CD8-positive, alpha-beta T cell (primary cell): ENCODE measurements at places on chromosomes 13 and 19.
A peak's percentile ranks its signal among the peaks of the same experiment; 100 is the strongest.

- no peak for DNase-seq
Measured at GRCh38 chr13:66853564-66853963, 376.6 kb downstream of the PCDH9 start.

GRCh38 chr13:30457306-30457891 is 8.3 kb downstream of the HMGB1 start:
- no peak for DNase-seq

- peak; percentile 64 for DNase-seq
Measured at GRCh38 chr19:4057931-4058692, 8.6 kb downstream of the ZBTB7A start.

DNA sequence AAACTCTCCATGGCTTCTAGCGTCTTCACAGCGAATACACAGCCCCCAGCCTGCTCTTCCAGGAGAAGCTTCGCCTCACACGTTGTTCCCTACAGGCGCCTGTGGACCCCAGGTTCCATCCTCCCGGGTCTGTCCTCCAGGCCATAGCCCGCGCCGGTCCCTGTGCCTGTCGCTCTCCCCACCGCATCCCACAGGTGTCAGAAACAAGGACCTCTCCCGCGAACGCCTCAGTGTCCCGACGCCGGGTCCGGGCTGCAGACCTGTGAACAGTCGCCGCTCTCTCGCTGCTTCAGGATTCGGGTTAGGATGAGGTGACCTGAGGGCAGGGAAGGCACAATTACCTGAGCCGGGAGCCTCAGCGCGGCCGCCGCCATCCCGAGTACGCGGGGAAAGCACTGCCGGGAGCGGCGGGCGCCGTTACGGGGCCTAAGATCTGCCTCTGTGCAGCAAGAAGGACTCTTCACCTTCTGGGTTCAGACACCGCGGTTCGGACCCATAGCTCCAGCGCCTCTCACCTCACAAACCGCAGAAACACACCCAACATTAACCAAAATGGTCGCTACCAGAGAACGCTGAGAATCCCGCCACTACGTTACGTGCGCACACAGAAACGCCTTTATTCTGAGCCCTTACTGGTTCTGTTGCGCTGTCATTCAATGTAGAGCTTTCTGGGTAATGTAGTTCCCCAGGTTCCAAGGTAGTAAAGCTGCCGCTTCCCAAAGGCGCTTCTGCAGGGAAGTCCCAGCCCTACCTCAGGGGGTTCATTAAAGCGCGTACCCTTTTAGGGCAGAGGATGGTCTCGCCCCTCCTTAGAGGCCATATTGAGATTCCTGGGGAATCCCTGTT is at the start of gene ZNF418:
Gene ZNF418, minus strand, starts transcription at position 583 of the 846 bp plus-strand sequence. CDS start 1,580 bp downstream, outside the sequence.
- peak; percentile 63 for DNase-seq

DNA sequence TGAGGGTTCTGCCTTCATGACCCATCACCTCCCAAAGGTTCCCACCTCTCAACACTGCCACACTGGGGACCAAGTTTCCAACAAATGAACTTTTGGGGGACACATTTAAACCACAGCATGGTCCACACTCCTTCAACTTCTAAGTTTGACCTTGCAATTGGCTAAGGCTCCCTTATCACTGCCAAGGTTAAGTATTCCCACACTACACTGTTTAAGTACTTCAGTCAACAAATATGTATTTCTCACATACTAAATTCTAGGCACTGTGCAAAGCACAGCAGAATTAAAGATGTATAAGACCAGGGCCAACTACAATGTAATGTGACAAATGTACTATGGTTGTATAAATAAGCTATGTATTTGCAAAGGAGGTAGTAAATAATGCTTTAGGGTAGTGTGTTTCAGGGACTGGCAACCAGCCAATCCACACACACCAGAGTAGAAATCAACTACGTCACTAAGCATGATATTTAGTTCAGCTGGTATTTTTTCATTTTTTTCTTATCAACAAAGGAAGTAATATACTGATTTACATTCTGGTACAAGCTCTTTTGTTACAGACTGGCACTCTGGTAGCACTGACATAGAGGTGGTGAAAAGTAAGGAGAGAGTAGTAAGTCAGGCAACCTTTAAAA is 12.2 kb downstream of the NUFIP1 start:
- no peak for DNase-seq

DNA sequence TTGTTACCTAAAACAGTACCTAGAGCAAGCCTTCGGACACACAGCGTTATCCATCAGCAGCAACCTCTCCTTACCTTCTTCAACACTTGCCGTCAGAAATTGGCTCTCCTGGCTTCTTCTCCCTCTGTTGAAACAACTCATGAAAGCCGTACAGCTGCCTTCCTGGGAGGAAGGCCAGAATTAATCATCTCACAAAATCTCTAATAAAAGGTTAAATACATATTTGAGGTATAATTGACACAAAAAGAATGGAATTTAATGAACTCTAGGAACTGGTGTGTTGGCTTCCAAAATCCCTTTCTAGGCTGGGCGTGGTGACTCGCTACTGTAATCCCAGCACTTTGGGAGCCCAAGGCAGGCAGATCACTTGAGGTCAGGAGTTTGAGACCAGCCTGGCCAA is 37.3 kb upstream of the GTF2F2 start:
- no peak for DNase-seq
